ENCODE measurements at places on chromosomes 12 and 14.

- DNase-seq, result no peak
These were observed 255.9 kb downstream of the RAD51B start for GRCh38 chr14:68075382-68076029.

DNA sequence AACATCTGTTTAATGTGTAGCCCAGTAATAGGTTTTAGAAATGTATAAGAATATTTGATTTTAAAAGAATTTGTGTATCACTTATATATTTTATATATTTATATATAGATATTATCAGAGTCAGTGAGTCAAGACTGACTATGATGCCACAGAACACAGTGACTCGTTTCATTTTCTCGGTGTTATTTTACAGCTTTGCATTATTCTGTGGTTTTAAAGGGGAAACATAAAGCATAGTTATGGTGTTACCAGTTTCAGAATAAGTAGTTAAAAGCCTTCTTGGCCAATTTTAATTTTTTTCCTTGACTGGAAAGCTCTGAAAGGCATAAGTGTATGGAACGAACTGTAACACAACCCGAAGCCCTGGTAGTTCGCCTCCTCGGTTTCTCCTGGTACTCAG, 91.0 kb downstream of the GRIP1 start:
- no peak for DNase-seq

DNA sequence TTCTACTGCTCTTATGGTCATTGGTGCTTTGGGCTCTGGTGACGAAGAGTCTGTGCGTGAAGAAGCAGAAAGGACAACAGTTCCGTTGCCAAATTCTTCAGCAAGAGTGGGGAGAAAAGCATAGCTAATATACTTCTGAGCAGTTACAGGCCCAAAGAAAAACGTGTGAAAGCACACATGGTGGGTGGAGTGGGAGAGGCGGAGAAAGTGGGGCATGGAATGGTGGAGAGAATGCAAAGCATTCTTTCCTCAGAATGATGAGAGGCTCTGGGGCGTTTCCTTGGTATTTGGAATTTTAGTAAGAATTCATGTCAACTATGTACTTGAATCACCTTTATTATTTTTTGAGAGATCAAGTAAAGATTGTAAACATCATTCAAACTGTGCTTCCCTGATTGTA, 396.1 kb downstream of the NAV3 start:
- no peak for DNase-seq

- DNase-seq, result peak; percentile 23
These were observed 187.1 kb downstream of the KITLG start for GRCh38 chr12:88393017-88393767.

DNA sequence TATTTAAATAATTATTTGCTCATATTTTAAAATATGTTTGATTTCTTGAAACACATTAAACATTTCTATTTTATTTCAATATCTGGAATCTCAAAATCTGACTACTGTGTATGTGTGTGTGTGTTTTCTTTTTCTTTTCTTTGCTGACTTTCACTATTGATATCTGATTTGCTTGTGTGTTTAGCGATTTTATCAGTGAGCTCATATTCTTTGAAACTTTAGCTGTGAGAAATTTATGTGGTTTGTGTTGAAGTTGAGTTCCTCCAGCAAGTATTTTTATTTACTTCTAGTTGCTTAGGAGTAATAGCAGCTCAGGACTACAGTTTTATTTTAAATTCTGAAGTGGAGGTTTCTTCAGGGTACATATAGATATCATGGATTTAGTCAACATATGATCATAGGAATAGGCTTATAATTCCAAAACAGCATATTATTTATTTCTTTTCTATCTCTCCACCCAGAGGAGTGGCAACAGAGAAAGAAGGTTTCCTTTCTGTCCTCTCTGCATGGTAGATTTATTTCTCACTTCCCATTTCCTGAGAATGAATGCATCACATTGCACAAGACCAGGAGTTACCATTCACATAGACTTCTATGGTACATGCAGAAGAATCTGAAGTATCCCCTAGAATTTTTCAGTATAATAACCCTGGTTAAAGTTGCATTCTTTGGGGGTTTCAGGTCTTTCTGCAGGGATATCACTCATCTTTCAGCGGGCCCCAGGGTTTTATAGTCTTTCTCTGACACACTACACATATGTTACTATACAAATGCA, 60.5 kb downstream of the PTPRQ start:
- peak; percentile 26 for DNase-seq

GRCh38 chr14:58914279-58914855, 274.1 kb upstream of the DAAM1 start:
- DNase-seq, result no peak

DNA sequence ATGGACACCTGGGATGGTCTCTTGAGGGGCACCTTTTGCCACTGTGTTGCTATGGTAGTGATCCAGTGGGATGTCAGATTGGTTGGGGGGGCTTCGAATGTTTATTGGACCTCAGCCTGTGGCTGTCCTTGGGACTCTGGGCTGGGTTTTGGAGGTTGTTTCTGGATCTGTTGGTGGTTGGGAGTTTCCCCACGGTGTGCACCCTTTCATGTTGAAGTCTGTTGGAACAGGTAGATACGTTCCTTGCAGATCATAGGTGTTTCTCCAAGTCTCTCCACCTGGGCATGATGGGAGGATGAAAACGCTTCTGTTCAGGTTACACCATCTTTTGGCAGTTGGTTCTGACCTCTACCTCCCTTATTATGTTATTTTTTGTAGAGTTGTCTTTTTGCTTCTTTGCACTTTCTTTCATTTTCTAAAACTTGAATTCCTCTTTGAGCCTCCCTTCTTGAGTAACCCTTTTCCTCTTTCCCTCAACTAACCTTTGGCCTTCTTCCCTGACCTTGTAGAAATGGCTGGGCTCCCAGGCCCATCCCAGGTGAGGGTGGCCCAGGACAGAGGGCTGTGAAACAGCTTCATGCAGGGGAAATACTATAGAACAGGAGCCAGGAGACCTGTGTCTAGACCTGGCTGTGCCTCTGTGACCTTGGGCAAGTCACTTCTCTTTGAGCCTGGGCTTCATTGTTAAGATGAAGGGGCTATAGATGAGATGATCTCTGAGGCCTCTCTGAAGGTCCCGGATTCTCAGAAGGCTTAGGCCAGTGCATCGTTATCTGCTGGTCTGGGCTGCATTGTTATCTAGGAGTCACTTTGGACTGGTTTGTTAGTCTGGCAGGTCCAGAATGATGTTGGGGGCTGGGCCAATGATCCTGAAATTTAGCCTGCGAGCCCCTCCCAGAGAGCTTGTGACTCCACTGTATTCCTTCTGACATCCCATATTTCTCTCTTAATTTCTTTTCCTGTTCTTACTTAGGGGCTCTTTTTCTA, 2.0 kb downstream of the ATN1 start:
- DNase-seq, result no peak

DNA sequence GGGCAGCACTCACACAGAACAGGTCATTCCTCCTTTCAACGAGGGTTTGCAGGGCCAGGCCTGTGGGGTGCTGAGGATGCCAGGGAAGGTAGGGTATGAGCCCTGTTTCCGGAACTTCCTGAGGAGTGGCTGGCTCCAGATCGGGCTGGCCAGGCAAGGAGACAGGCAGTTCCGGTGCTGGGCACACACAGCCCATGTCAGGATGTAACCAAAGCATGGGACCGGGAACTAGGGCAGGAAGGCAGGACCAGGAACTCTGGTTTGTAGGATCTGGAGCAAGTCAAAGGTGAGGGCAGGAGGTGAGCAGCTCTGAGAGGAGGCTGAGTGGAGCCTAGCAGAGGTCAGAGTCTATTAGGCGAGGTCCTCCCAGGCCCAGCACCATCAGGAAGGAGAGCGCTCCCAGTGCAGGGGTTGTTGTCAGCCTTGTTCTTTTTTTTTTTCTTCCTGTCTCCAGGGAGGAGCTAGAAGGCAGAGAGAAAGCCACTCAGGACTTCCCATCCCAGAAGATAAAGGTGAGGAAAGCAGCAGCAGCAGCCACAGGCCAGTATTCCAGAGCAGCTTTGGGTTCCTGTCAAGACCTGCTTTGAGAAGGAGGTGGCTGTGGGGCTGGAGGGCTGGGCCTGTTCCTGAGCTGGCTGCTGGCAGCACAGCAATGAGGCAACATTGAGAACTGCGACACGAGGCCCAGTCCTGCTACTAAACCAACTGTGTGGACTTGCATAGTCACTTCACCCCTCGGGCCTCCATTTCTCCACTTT, 49.0 kb upstream of the PTGR2 start:
- DNase-seq, result no peak

- no peak for DNase-seq
These were observed 17.3 kb downstream of the NFKBIA start for GRCh38 chr14:35387219-35387618.

- DNase-seq, result no peak
These were observed 340.0 kb upstream of the SFSWAP start for GRCh38 chr12:131370791-131371347.

DNA sequence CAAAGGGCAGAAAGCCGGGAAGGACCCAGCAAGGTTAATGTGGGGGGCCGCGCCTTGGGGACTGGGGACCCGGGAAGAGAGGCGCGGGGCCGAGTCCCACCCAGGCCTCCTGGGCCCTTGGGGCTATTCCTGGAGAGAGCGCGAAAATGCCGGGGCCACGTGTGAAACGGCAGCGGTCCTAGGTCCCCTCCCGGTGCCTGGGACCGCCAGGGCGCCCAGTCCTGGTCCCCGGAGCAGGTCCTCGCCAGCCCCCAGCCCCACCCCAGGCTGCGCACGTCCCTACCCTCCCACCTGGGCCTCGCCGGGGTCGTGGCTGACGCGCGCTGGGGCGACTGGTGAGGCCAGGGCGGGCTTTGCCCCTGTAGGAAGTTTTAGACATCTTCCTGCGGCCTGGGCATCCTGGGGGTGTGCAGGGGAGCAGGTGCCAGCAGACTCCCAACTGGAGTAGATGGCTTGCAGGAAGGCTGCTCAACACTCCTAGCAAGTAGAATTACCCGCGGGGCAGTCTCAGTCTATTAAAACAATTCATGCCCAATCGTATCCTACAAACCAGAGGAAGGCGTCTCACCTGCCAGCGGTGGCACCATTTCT, 708 bp downstream of the FAR2 start:
- DNase-seq, result peak; percentile 5

DNA sequence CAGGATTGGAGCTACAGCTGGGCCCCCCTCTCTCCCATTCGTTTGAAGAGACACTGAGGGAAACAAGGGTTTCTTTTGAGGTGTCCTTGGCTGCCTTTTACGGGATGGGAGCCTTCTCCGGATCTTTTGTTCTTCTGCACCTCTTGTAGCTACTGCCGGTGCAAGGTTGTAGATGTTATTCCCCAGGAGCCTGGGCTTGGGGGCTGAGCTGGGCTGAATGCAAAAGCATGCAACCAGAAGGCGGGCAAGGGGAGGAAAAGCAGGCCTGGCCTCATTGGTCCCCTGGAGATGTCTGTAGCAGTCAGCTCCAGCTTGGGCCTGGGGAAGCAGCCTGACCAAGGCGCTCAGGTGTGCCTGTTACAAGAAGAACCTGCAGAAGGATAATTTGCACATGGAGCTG, 110.3 kb downstream of the GCH1 start:
- DNase-seq, result no peak

DNA sequence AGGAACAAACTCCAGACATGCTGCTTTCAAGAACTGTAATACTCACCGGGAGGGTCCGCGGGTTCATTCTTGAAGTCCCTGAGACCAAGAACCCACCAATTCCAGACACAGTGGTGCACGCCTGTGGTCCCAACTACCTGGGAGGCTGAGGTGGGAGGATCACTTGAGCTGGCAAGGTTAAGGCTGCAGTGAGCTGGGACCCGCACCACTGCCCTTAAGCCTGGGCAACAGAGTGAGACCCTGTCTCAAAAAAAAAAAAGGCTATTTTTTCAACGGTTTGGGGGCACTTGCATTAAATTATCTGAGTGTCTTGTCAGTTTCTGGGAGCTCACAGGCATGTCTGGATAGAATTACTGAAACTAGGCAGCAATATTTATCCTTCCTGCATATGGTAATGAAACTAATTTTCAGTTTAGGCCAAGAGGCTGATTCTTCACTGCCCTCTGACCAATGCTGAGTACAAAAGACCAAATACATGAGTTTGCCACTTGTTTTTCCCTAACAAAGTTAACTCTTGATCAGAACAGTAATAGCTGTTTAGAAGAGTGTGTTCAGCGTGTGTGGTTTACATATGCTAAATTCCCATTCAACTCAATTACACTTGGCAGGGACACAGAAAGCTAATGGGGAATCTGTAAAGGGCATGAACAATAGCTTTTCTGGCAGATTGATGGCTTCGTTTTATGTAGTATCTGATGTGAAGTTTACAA, 65.8 kb upstream of the RASSF3 start:
- no peak for DNase-seq

DNA sequence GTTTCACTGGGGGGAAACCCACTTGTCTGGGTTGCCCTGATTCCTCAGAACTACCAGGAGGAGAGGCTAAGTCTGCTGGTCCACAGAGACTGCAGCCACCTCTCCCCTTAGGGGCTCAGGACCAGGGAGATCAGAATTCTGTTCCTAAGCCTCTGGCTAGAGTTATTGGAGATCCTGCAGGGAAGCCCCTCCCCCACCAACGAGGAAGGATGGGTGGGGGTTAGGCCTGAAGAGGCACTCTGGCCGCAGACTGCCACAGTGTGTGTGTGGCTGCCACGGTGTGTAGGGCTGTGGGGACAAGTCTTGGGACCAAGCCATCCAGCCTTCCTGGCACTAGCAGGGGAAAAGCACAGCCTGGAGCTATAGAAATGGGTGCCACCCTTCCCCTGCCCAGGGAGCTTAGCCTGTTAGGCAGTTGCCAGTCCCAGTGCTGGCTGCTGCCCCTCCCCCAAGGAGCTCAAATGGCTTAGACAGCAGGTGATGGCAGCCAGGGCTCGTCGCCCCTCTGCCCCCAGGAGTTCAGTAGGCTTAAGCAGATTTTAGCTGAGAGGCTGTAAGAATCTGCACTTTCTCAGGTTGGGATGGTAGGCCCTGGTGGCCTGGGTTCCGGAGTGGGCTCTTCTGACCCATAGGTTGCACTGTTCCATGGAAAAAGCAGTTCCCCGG, 107.7 kb downstream of the ERGIC2 start:
- no peak for DNase-seq

Measured in RPMI8226 (cell line).